SK-N-SH (cell line): ENCODE measurements at places on chromosomes 11 and 22. TPM values are rescaled to one million over a fixed set of nuclear protein-coding genes. Genes with fewer than 3 reads are reported as not detected.

The JHY gene
- polyA plus RNA-seq, result 2.9 TPM in 2 replicates

The EIF3D gene
- polyA plus RNA-seq, result 423 and 498 TPM in 2 replicates

The C22orf31 gene
- polyA plus RNA-seq, result not detected in 2 replicates

The DERL3 gene
- polyA plus RNA-seq, result not detected in 2 replicates

The OR52I1 gene
- not detected in 2 replicates for polyA plus RNA-seq

The RASL10A gene
- 0.18 and 0.36 TPM in 2 replicates for polyA plus RNA-seq

The MYO18B gene
- polyA plus RNA-seq, result 0.05 and 0.10 TPM in 2 replicates

The APOL5 gene
- polyA plus RNA-seq, result not detected in 2 replicates

The MMP8 gene
- polyA plus RNA-seq, result 0.07 TPM in 1 of 2 replicates, not detected in the other

The SMIM35 gene
- not detected in 2 replicates for polyA plus RNA-seq

The MYBPC3 gene
- polyA plus RNA-seq, result not detected in 2 replicates

The SEC14L2 gene
- 14.0 and 16.1 TPM in 2 replicates for polyA plus RNA-seq

The MYEOV gene
- polyA plus RNA-seq, result 3.0 and 3.6 TPM in 2 replicates

The CCDC89 gene
- polyA plus RNA-seq, result 3.9 and 4.1 TPM in 2 replicates

The ROBO4 gene
- 0.31 and 0.95 TPM in 2 replicates for polyA plus RNA-seq

The ARFGAP3 gene
- 12.6 and 16.6 TPM in 2 replicates for polyA plus RNA-seq

The GSTT2B gene
- 32.2 and 32.8 TPM in 2 replicates for polyA plus RNA-seq

The POU2AF2 gene
- 0.06 and 0.15 TPM in 2 replicates for polyA plus RNA-seq

The MRGPRE gene
- polyA plus RNA-seq, result not detected in 2 replicates

The CRYBB3 gene
- polyA plus RNA-seq, result 0.10 and 0.35 TPM in 2 replicates

The TSPAN4 gene
- polyA plus RNA-seq, result 201 and 226 TPM in 2 replicates

The SERHL2 gene
- polyA plus RNA-seq, result 3.1 and 3.8 TPM in 2 replicates

The PHLDA2 gene
- polyA plus RNA-seq, result 16.2 and 23.6 TPM in 2 replicates

The EFCAB6 gene
- polyA plus RNA-seq, result 0.41 and 0.46 TPM in 2 replicates

The ACR gene
- 0.08 and 0.15 TPM in 2 replicates for polyA plus RNA-seq

The MS4A14 gene
- not detected in 2 replicates for polyA plus RNA-seq

The SLC36A4 gene
- polyA plus RNA-seq, result 7.3 and 9.7 TPM in 2 replicates

The SLC7A4 gene
- polyA plus RNA-seq, result 0.02 TPM in 1 of 2 replicates, not detected in the other

The OR8G1 gene
- polyA plus RNA-seq, result not detected in 2 replicates

The CASP5 gene
- polyA plus RNA-seq, result not detected in 2 replicates

The TEX54 gene
- polyA plus RNA-seq, result not detected in 2 replicates

The GAL3ST1 gene
- polyA plus RNA-seq, result 0.08 TPM in 1 of 2 replicates, not detected in the other

The B4GALNT4 gene
- polyA plus RNA-seq, result 58.6 and 66.7 TPM in 2 replicates

The OR8G5 gene
- polyA plus RNA-seq, result not detected in 2 replicates

The PAFAH1B2 gene
- 19.6 and 27.3 TPM in 2 replicates for polyA plus RNA-seq

The OR8D1 gene
- polyA plus RNA-seq, result not detected in 2 replicates

The BLID gene
- 0.18 TPM in 1 of 2 replicates, not detected in the other for polyA plus RNA-seq

The YAP1 gene
- 50.8 and 53.2 TPM in 2 replicates for polyA plus RNA-seq

The KCNA4 gene
- polyA plus RNA-seq, result not detected in 2 replicates

The IGLL1 gene
- polyA plus RNA-seq, result not detected in 2 replicates

The AIP gene
- 192 and 207 TPM in 2 replicates for polyA plus RNA-seq

The UBQLNL gene
- polyA plus RNA-seq, result 0.03 and 0.10 TPM in 2 replicates

The ZBTB3 gene
- 2.1 and 3.3 TPM in 2 replicates for polyA plus RNA-seq

The C11orf97 gene
- polyA plus RNA-seq, result not detected in 2 replicates

The SMTNL1 gene
- not detected in 2 replicates for polyA plus RNA-seq

The CRYBA4 gene
- not detected in 2 replicates for polyA plus RNA-seq

The OSBP2 gene
- polyA plus RNA-seq, result 2.6 and 3.1 TPM in 2 replicates
